Heart left ventricle (tissue), 16 donors: ENCODE measurements at places on chromosomes 1 and 21. TPM values are rescaled to one million over a fixed set of nuclear protein-coding genes. Genes with fewer than 3 reads are reported as not detected.

VWA1 gene
- total RNA-seq, result 24.3 TPM

GRCh38 chr1:164347980-164348379 is 211.0 kb upstream of the PBX1 start:
- no peaks in the 10 kb centered on the region for H3K36me3 ChIP-seq
- H3K27ac ChIP-seq, result no peak overlapping the region
- no peak overlapping the region for H3K4me3 ChIP-seq
- H3K27me3 ChIP-seq, result no peaks in the 10 kb centered on the region
- no peak for DNase-seq
- no peaks in the 10 kb centered on the region for H3K4me1 ChIP-seq

DNA sequence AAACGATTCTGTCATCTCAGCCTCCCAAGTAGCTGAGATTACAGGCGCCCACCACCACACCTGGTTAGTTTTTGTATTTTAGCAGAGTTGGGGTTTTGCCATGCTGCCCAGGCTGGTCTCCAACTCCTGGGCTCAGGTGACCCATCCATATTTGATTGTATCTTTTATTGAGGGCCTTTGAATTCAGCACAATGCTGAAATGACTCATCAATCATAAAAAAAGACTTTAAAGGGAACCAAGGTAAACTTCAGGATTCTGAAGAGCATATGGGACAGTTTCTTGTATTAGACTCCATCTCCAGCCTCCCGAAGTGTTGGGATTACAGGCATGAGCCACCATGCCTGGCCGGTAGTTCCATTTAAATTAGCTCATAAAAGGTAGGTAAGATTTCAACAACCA is 232.2 kb downstream of the SETD4 start:
- DNase-seq, result no peak
- H3K4me1 ChIP-seq, result no peaks in the 10 kb centered on the region
- no peak overlapping the region for H3K4me3 ChIP-seq

- no peaks in the 10 kb centered on the region for H3K27me3 ChIP-seq
- H3K4me1 ChIP-seq, result no peaks in the 10 kb centered on the region
- no peak overlapping the region for H3K4me3 ChIP-seq
- no peak for DNase-seq
Measured at GRCh38 chr1:53822931-53823330, 15.2 kb downstream of the NDC1 start.

DNA sequence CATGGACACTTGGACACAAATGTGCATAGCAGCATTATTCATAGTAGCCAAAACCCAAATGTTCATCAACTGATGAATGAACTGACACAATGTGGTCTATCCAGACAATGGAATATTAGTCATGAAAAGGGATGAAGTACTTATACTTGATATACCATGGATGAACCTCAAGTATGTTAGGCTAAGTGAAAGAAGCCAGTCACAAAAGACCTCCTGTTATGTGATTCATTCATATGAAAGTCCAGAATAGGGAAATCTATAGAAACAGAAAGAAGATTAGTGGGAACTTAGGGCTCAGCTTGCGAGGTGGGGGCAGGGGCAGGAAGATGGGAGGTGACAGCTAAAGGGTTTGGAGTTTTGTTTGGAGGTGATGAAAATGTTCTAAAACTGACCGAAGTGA is 7.4 kb downstream of the KCNE1 start:
- no peak for DNase-seq
- H3K27ac ChIP-seq, result no peak overlapping the region
- no peak overlapping the region for H3K4me3 ChIP-seq
- no peaks in the 10 kb centered on the region for H3K36me3 ChIP-seq
- H3K27me3 ChIP-seq, result no peaks in the 10 kb centered on the region

DNA sequence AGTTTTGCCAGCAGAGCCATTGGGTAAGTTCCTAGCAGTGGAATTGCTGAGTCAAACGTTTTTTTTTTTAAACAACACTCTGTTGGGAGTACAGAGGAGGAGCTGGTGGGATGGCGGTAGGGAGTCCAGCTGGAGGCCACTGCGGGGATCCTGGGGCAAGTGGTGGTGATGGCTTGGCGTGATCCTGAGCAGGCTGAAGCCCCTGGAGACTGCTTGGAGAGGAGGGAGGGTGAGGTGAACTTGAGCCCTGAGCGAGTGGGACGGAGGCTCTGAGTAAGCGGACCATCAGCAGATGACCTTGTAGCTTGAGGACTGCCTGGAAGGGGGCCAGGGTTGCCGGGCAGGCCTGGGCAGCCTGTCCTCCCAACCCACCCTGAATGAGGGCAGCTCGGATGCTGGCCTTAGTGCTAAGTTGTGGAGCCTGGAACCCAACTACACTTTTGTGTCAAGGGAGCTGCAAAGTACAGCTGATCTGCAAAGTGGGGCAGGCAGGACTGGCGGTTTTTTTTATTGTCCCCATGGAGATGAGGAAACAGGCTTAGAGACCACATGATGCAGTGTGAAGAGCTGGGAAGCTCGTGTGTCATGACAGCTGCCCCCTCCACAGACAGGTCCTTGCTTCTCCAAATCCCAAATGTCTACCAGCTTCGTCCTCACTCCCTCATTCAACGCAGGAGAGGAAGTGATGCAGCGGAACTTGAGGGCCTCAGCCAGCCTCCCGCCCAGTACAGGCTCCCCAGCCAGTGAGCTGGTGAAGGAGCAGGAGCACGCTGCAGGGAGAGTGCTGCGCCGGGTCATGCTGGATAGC is 20.2 kb downstream of the MRPL37 start:
- DNase-seq, result peak; percentile 83
- no peaks in the 10 kb centered on the region for H3K27me3 ChIP-seq
- H3K4me3 ChIP-seq, result peak overlapping the region; percentile 11
- peaks cover 13% of the 10 kb centered on the region for H3K4me1 ChIP-seq
- peaks cover 36% of the 10 kb centered on the region for H3K36me3 ChIP-seq

FALEC gene
- 0.96 TPM for total RNA-seq

GRCh38 chr1:66383168-66383567 is 150.8 kb upstream of the SGIP1 start:
- H3K27me3 ChIP-seq, result no peaks in the 10 kb centered on the region
- no peaks in the 10 kb centered on the region for H3K4me1 ChIP-seq
- no peak overlapping the region for H3K4me3 ChIP-seq
- no peak overlapping the region for H3K27ac ChIP-seq
- no peaks in the 10 kb centered on the region for H3K36me3 ChIP-seq
- no peak for DNase-seq

SPATA45 gene
- total RNA-seq, result not detected

WLS gene
- total RNA-seq, result 92.1 TPM

DNA sequence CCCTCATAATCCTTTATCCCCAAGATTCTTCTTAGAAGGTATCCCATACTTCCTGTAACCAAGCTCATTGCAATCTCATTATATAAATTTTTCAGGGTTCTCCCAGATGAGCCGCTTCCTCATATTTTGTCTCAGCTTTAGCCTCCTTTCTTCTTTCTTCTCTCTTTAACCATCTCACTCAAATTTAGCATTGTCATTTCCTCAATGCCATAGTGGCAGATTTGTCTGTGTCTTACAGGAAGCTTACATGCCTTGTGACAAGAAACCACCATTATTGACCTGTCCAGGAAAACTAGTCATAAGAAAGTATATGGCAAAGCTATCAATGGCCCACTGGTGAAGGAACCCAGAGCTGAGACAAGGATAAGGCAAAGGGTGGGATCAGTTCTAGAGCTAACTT is 6.0 kb upstream of the FCRL2 start:
- DNase-seq, result no peak
- no peaks in the 10 kb centered on the region for H3K27me3 ChIP-seq
- H3K27ac ChIP-seq, result no peak overlapping the region

GRCh38 chr21:35792569-35793305 is 267.6 kb downstream of the SETD4 start:
- H3K4me3 ChIP-seq, result no peak overlapping the region
- DNase-seq, result no peak
- no peaks in the 10 kb centered on the region for H3K36me3 ChIP-seq
- H3K27ac ChIP-seq, result no peak overlapping the region

GRCh38 chr1:161209790-161210409 is 5.2 kb upstream of the FCER1G start:
- no peaks in the 10 kb centered on the region for H3K27me3 ChIP-seq
- no peak overlapping the region for H3K4me3 ChIP-seq
- no peak overlapping the region for H3K27ac ChIP-seq
- H3K4me1 ChIP-seq, result peaks cover 44% of the 10 kb centered on the region
- peak; percentile 76 for DNase-seq

DNA sequence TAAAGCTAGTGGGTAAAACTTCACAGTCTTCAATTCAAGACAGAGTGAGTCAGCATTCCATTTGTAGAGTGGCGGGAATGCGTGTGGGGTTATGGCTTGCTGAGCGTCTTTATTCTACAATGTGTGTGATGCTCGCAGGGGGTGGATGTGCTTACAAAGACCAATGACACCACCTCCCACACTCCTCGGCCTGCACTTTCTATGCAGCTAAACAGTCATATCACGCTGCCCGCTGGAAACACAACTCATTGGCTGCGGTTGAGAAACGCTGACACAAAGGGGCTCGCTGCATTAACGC is 298.5 kb downstream of the PCP4 start:
- H3K36me3 ChIP-seq, result no peaks in the 10 kb centered on the region
- H3K27me3 ChIP-seq, result no peaks in the 10 kb centered on the region
- DNase-seq, result no peak
- no peaks in the 10 kb centered on the region for H3K4me1 ChIP-seq
- no peak overlapping the region for H3K4me3 ChIP-seq

NFASC gene
- total RNA-seq, result 13.5 TPM

GRCh38 chr1:55375617-55376258 is 160.6 kb upstream of the USP24 start:
- H3K27ac ChIP-seq, result no peak overlapping the region
- DNase-seq, result peak; percentile 60
- no peaks in the 10 kb centered on the region for H3K36me3 ChIP-seq
- H3K27me3 ChIP-seq, result no peaks in the 10 kb centered on the region

AMIGO1 gene
- 17.1 TPM for total RNA-seq

- no peaks in the 10 kb centered on the region for H3K4me1 ChIP-seq
- no peak overlapping the region for H3K27ac ChIP-seq
- DNase-seq, result no peak
- no peak overlapping the region for H3K4me3 ChIP-seq
- no peaks in the 10 kb centered on the region for H3K36me3 ChIP-seq
Measured at GRCh38 chr1:88149686-88150085, 534.4 kb upstream of the PKN2 start.

GRCh38 chr1:234541286-234541975 is 62.5 kb upstream of the TARBP1 start:
- no peak for DNase-seq
- H3K4me1 ChIP-seq, result peaks cover 81% of the 10 kb centered on the region
- no peak overlapping the region for H3K4me3 ChIP-seq
- no peaks in the 10 kb centered on the region for H3K36me3 ChIP-seq

- no peak overlapping the region for H3K27ac ChIP-seq
- H3K27me3 ChIP-seq, result no peaks in the 10 kb centered on the region
- H3K4me1 ChIP-seq, result peaks cover 2% of the 10 kb centered on the region
Measured at GRCh38 chr1:146012703-146013558, 8.6 kb downstream of the HJV start.

GMEB1 gene
- 8.2 TPM for total RNA-seq

DNA sequence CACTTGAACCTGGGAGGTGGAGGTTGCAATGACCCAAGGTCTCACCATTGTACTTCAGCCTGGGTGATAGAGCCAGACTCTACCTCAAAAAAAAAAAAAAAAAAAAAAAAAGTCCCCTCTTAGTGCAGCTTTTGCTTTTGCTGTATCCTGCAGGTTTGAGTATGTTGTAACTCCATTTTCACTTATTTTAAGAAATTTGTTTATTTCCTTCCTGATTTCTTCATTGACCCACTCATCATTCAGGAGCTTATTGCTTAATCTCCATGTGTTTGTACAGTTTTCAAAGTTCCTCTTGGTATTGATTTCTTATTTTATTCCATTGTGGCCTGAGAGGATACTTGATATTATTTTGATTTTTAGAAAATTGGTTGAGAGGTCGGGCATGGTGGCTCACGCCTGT is 50.9 kb upstream of the AK4 start:
- H3K4me3 ChIP-seq, result no peak overlapping the region
- no peak for DNase-seq
- H3K36me3 ChIP-seq, result no peaks in the 10 kb centered on the region
- no peak overlapping the region for H3K27ac ChIP-seq

GRCh38 chr1:118484893-118485292 is 299.9 kb upstream of the SPAG17 start:
- H3K4me1 ChIP-seq, result no peaks in the 10 kb centered on the region
- H3K4me3 ChIP-seq, result no peak overlapping the region
- no peak overlapping the region for H3K27ac ChIP-seq
- no peak for DNase-seq
- H3K27me3 ChIP-seq, result no peaks in the 10 kb centered on the region

GRCh38 chr1:200359610-200360163 is 50.1 kb downstream of the ZNF281 start:
- H3K36me3 ChIP-seq, result no peaks in the 10 kb centered on the region
- H3K27ac ChIP-seq, result no peak overlapping the region
- H3K4me3 ChIP-seq, result no peak overlapping the region
- H3K27me3 ChIP-seq, result no peaks in the 10 kb centered on the region

- no peaks in the 10 kb centered on the region for H3K27me3 ChIP-seq
- H3K36me3 ChIP-seq, result no peaks in the 10 kb centered on the region
- DNase-seq, result no peak
- no peak overlapping the region for H3K27ac ChIP-seq
Measured at GRCh38 chr1:18874600-18874999, 15.1 kb upstream of the TAS1R2 start.

OR6N1 gene
- not detected for total RNA-seq

DNA sequence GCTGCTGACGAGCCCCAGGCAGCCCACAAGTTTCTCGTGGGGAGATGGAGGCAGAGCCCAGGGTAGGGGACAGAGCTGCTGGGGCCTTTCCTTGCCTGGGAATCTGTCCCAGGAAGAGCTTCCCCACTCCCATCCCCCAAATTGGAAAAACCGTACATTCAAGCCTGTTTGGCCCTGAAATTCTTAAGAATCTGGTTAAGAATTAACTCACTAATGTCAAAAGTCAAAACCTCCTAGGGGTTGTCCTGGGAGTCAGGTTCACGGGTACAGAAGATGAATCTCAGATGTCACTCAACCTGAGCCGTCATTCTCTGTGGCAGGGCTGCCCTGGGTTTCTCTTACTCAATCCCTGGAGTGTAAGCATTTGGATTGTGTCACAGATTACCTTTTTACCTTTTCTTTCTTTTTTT is 8.4 kb downstream of the C1orf115 start:
- H3K27ac ChIP-seq, result no peak overlapping the region
- no peak for DNase-seq
